ENCODE measurements at places on chromosomes 12 and 14. TPM values are rescaled to one million over a fixed set of nuclear protein-coding genes. Genes with fewer than 3 reads are reported as not detected.

The SCNN1A gene
- 0.09 TPM for total RNA-seq

The GLT1D1 gene
- not detected for total RNA-seq

The CISTR gene
- total RNA-seq: not detected

The PTMS gene
- 78.6 TPM for total RNA-seq

The HAL gene
- total RNA-seq: 0.54 TPM
